ENCODE measurements at places on chromosomes 11 and 22.

DNA sequence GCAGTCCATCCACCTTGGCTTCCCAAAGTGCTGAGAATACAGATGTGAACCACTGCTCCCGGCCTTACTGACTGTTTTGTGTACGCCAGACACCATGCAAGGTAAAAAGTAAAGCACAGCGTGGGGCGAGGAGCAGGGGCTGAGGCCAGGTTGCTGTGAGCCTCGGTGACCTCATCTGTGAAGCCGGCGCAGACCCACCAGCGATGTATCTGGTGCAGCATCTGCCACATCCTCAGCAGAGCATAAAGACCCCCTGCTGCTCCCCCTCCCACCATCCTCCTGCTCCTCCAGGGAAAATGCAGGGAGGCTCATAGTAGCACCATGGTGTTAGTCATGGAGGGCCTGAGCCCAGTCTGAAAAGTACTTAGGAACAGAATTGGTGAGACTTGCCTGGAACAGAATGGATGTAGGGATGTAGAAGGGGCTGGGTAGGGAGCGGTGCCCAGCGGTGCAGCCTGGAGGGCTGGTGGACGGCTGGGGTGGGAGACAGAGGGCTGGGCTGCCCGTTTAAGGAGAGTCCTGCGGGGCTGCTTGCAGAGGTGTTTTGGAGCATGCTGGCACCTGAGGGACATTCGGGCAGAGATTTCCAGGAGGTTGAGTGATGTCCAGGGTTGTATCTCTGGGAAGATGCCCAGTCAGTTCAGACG, 462.4 kb downstream of the BRD1 start:
- DNase-seq, result no peak

GRCh38 chr11:6778518-6778917, 4.3 kb upstream of the OR2AG1 start:
- DNase-seq, result no peak

DNA sequence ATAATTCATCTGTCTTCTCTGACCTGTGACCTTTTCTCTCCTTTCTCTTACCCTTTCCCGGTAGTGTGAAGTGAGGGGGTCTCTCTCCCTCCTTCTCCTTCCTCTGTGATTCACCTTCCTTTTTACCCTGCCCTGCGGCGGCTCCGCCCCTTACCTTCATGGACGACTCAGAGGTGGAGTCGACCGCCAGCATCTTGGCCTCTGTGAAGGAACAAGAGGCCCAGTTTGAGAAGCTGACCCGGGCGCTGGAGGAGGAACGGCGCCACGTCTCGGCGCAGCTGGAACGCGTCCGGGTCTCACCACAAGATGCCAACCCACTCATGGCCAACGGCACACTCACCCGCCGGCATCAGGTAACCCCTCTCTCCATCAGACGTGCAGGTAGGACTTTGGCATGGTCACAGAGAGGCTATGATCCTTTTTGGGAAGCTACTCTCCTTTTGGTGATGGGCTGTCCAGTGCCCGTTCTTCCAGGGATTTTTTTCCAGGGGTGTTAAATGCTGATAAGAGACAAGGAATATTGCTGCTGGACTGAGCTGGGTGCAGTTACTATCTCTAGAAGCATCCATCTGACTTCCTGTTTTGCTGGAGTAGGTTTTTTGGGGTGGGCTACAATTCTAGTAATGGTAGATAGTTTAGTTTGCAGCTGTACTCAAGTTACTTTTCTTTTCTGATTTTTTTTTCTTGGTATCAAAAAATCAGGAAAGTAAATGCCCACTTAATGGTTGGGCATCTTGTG, 29.9 kb downstream of the CTNND1 start:
- no peak for DNase-seq

DNA sequence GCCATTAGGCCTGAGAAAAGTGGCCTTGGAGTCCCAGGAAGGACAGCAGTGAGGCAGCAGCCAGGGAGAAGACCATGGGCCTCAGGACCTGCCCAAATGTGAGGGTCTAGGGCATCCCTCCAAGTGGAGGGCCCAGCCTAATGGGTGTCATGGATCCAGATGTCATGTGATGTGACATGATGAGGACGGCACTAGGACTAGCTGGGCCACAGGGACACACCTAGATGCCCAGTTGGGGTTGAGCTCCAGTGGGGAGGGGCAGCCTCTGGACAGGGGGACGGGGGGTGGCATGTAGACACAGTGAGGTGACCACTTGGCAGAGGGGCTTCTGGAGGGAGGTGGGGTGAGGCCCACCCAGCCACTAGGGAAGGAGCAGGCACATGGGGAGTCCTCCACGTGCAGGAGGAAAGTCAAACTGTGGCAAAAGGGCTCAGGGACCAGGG, 5.4 kb downstream of the SCARF2 start:
- no peak for DNase-seq

DNA sequence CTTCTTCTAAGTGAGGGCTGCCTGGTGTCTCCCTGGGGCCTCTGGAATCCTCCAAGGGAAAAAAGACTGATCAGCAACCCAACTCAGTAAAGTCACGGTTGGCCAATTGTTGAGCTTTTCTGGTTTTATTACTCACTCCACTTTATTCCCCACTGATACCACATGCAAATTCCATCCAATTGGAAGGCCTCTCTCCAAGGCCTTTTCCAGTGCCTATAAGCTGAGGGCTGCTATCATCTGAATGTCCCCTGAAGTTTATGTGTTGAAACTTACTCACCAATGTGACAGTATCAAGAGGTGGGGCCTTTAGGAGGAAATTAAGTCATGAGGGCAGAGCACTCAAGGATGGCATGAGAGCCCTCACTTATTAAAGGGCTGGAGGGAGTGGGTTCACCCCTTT, 463.3 kb downstream of the BUD13 start:
- DNase-seq, result no peak

GRCh38 chr11:69229511-69229910, 64.4 kb upstream of the MYEOV start:
- no peak for DNase-seq

DNA sequence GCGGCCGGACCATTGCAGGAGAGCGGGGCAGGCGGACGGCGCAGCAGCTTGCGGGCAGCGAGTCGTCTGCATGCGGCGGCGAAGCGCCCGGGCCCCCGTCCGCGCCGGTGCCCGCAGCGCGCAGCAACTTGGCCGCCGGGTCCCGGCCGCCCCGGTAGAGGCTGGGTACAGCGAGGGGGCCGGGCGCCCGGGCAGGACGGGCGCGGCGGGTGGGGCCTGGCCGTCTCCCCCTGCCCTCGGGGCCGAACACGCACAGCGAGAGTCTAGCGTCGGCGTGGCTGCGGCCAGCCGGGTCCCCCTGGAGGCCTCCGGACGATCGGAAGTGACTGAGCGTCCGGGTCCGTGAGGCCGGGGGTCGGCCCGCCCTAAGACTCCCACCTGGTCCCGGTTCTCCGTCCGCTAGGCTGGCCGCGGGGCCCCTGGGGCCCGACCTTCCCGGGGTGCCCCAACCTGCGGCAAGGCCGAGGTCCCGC, 775 bp upstream of the TRABD start:
- DNase-seq, result no peak

GRCh38 chr11:1138097-1138496, 19.7 kb upstream of the MUC5AC start:
- no peak for DNase-seq

GRCh38 chr11:126578021-126578420, 222.5 kb downstream of the ST3GAL4 start:
- DNase-seq, result no peak

DNA sequence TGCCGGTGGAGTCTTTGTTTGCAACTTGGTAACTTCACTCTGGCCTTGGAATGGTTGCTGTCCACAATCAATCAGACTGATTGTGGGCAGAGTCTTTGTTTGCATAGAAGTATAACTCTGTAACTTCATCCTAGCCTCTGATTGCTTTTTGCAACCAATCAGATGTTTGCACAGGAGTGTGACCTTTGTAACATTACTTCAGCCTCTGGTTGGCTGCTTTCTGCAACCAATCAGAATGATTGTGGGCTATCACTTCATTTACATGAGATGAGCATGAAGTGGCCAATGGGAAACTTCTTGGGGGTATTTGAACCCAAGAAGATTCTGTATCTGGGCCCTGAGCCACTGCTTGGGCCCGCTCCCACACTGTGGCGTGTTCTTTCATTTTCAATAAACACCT, 79.6 kb upstream of the CLDN5 start:
- DNase-seq, result no peak

DNA sequence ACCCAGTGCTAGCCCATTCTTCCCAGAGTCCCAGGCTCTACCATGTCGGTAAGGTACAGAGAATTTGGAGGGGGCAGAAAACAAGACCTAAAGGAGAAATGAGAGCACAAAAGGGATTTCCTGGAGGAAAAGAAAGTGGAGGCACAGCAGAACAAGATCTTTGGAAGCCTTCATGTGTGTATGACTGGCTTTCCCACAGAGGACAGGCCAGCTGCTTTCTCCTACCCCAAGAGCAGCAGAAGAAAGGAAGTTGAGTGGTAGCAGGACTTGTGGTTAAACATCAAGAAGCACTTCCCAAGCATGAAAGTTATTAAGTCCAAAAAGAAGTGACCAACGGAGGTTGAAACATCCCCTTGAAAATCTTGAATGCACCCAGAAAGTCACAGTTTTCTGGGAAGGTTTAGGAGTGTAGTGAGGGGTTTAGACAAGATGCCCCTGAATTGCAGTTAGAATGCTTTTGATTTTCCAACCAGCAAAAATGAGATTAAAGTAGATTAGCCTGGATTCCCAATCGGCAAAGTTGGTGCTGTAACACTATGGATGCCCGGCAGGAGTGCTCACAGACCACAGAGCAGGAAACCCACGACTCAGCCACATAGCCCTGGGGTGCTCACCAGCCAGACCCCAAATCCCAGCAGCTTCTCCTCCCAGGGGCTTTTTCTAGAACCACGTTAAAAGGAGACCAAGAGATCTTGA, 608 bp downstream of the TMPRSS13 start:
- DNase-seq, result no peak

GRCh38 chr22:49015993-49016908, 811.4 kb downstream of the BRD1 start:
- DNase-seq, result no peak

GRCh38 chr22:48192920-48193319, 1430.5 kb downstream of the TBC1D22A start:
- DNase-seq, result no peak

- DNase-seq, result no peak
Measured at GRCh38 chr11:129817534-129818051, 1.9 kb downstream of the TMEM45B start.

DNA sequence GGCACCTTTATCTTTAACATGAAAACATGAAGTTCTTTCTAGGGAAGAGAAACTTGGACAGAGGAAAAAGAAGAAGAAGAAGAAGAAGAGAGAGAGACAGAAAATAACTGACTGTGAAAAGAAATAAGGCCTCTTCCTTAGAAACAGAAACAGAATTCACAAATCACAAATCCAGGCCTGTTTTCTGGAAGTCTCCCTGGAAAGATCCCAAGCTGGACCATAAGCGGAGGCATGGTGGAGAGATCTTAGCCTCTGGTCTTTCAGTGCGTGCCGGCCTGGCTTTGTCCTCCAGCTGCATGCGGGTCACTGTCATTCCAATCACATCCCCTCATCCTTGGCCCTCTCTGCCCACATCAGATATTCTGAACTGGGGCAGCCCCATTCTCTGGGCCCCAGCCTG, 6.9 kb downstream of the FXYD6 start:
- DNase-seq, result no peak

DNA sequence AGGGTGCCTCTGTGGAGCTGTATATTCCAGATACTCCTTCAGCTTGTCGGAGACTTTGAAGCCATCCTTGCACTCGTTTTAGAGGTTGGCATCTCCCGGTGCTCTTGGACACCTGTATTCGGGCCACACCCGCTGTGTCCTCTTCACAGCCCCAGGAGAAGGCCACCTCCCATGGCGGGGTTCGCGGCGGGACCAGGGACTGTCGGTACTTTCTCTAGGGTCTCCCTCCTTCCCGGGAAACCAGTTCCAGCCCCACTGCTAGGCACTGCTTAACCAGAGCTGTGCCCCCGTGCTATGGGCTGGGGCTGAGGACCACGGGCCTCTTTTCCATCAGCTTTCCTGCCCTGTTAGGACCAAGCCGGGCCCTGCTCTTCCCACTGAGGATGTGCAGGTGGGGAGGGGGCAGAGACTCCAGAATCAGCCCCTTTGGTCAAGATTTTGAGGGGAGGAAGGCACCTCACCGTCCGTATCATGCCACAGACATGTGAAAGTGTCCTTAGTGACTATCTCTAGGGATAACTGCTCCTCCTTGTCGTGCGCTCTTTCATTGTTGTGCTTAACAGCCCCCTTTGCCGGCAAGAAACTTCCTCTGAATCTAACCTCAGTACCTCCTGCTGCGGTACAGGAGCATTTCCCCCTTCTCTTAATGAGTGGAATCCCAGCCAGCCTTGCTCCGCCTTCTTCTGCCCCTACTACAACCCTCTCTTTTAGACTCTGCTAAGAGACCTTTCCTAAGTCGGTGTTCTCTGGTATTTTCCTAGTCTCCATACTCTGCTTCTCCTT, 1.2 kb upstream of the B3GAT1 start:
- no peak for DNase-seq

DNA sequence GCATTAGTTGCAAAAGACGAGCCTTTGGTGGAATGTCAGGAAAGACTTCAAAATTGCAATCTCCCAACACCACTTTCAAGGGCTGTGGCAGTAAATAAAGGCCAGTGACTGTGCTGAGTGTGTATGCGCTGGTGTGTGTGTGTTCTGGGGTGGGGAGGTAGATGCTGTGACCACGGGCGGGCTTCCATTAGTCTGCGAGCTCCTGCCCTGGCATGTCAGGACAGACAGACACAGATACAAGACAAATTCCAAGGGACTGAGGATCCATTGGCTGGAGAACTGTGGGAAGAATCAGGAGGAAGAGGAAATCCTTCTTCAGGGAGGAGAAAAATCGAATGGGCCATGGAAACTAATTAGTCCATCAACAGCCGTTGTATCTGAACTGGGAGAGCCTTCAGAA, 83.6 kb downstream of the FEZ1 start:
- DNase-seq, result no peak

DNA sequence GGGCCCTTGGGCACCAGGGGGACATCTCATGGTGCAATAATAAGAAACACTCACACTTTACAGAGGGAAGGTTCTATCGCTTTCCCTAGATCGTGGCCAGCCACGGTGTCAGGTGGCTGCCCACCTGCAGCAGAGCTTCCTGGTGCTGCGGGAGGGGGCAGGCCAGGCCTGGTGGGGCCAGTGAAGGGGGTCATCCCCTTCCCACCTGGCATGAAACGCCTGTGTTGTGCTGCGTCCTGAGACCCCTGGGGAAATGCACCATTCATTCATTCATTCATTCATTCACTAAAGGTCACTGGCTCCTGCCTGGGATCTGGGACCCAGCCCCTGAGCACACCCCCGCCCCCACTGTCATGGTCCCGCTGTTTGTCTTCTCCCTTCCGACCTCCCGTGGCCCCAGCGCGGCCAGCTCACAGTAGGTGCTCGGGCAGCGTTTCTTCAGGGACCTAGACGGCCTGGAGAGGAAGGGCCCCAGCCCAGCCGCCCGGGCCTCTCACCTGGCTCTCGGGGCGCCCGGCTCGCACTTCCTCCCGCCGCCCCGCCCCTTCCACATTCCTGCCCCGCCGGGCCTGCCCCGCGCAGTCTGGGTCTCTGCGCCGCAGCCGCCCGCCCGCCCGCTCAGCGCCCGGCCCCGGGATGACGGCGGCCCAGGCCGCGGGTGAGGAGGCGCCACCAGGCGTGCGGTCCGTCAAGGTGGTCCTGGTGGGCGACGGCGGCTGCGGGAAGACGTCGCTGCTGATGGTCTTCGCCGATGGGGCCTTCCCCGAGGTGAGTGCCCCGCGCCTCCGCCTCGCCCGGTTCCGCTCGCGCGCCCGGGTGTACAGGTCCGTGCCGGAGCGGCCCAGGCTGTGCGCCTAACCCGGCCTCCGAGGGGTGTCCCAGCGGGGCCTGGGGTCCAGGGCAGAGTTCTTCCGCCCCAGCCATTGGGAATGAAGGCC, at the start of gene RHOD:
Gene RHOD (plus strand): TSS at position 581 of the 938 bp plus-strand sequence. CDS start 56 bp downstream, at position 637.
- DNase-seq, result peak; percentile 16
